ENCODE measurements at places on chromosomes 5 and 9.

- no peak for DNase-seq
These were observed 73.9 kb downstream of the ATG10 start for GRCh38 chr5:82045554-82046275.

DNA sequence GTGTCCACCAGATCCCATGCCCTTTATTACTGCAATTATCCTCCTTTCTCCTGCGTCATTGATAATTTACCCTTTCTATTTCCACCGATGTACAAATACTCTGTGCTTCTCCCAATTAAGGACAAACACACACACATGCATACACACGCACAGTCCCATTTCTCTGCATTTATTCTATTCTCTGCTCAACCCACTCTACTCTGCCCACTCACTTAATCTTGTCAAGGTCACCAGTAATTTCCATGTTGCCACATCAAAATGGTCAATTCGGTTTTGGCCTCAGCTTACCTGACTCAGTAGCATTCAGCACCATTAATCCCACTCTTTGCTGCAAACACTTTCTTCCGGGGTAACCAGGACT, 14.6 kb upstream of the STRBP start:
- DNase-seq = no peak

GRCh38 chr5:36156121-36156601, 4.2 kb downstream of the SKP2 start:
- no peak for DNase-seq

DNA sequence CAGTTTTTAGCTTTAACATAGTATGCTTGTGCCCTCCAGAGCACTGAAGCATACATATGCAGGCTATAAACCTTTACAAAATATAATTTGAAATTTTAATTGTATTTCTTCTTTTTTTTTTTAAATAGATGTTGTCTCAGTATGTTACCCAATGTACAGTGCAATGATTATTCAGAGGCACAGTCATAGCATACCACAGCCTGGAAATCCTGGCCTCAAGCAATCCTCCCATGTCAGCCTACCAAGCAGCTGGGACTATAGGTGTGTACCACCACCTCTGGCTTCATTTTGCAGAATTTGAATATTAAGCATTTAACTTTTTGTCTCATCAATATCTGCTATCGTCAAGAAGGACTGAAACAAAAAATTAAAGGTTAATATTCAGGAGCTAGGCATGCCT, 16.9 kb upstream of the ZNF782 start:
- no peak for DNase-seq

- no peak for DNase-seq
These were observed 23.3 kb downstream of the COX7C start for GRCh38 chr5:86640998-86641397.

DNA sequence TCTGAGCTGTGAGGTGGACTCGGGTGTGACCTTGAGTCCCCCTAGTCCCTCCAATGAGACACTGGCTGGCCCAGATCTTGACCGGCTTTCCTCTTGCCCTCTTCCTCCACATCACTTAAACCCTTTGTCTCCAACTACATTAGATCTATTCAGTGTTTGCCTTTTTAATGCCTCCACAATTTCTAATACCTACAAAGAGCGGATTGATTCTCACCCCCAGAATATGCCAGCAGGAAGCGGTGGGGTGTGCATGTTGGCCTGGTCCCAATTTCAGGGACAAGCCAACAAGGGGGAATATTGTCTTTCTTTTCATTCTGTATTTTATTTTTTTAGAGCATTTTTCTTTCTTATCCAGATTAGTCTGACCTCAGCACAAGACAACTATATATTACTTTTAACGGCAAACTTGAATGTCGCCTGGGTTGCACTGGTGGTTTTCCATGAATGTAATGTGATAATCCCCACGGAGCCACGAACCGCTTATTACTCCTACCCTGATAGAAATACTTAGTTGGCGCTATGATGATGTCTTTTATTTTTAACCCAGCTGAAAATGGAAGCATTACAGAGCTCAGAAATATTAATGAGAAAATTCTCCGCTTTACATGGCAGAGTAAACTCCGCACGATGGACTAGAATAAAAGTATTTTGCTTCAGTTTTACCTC, 68.5 kb upstream of the MYO10 start:
- no peak for DNase-seq

GRCh38 chr9:128168731-128169308, 8.8 kb downstream of the BBLN start:
- no peak for DNase-seq

DNA sequence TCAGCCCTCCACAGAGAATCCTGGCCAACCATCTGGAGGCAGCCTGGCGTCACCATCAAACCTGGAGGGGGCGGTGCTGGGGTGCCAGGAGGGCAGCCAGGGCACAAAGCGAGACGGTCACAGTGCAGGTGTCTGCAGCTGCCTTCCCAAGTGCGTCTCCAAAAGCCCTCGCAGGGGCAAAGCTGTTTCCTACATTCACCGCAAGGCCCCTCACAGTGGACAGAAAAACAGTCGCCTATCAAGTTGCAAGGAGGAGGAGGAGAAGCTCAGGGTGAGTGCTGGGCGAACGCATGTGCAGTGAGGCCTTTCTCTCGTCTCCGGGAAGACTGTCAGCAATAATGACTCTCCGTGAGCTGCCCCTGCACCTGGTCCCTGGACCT, 18.0 kb upstream of the LHX3 start:
- DNase-seq = no peak

GRCh38 chr5:174732036-174733020, 7.9 kb downstream of the MSX2 start:
- DNase-seq = no peak

DNA sequence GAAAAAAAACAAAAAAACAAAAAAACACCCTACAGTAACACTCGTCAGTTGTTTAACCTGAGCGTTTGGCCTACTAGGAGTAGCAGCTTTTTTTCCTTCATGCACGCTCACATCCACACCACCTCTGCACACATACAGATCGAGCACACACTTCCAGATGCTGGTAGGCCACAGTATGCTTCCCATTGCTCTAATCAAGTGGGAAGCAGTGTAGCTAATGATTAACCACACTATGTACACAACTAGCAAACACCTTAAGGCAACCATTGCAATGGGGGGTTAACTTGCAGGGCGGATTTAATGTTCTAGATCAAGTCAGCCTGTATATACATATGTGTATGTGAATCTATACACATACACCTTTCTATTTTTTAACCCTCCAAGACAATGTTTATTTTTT, 65.5 kb upstream of the GLRX start:
- DNase-seq = no peak

Measured in activated naive CD8-positive, alpha-beta T cell treated with anti-CD3 and anti-CD28 coated beads, Interleukin-2, amount 50 U/mL, for 16 hours (primary cell).